ENCODE measurements at places on chromosomes 2 and 18.
A peak's percentile ranks its signal among the peaks of the same experiment; 100 is the strongest.

- DNase-seq = no peak
Observed at GRCh38 chr2:24122366-24123194, 554 bp downstream of the PFN4 start.

- no peak for DNase-seq
Observed at GRCh38 chr18:69002233-69002632, 204.4 kb downstream of the CCDC102B start.

DNA sequence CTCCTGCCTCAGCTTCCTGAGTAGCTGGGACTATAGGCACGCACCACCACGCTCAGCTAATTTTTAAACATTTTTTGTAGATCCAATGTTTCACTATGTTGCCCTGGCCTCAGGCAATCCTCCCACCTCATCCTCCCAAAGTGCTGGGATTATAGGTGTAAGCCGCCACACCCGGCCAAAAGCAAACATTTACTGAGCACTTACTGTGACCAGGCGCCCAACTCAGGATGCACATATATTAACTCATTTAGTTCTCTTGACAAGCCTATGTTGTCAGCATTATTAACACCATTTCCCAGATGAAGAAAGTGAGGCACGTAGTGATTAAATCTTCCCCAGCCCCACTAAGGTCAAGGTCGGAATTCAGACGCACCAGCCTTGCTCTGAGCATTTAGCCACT, 41.1 kb downstream of the TMEM37 start:
- peak; percentile 33 for DNase-seq

GRCh38 chr2:229586012-229586411, 128.3 kb downstream of the DNER start:
- DNase-seq = no peak

- no peak for DNase-seq
Observed at GRCh38 chr2:85413592-85414420, 3.6 kb upstream of the CAPG start.

- no peak for DNase-seq
Observed at GRCh38 chr2:6864231-6864754, 1.4 kb downstream of the CMPK2 start.

GRCh38 chr2:239912938-239913635, 112.1 kb downstream of the NDUFA10 start:
- no peak for DNase-seq

DNA sequence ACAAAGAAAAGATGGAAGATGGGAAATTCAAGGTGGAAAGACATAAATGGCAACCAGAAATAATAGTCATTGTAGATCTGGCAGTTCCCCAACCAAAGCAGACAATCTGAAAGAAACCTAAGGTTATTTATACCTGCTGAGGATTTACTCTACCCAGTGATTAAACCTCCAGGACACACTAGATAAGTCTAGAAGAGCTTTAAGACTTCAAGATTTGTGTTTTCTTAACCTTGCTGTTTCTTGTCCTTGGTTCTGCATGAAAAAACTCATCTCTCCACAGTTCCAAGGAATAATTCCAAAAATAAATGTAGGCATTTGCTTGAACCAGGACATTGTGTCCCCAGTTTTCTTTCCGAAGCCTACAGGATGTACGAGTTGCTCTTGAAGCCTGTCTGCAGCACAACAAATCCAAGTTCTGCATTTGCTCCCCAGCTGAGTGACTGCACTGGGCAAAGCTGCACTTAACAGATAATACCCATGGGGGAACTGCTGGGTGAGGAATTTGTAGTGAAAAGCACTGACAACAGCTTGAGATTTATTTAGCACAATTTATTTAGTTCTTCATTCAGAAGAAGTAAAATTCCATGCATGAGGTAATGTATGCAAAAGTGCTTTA, 19.8 kb downstream of the DTNA start:
- DNase-seq = no peak

GRCh38 chr18:62828852-62829251, 113.5 kb downstream of the PHLPP1 start:
- DNase-seq = no peak

GRCh38 chr2:161020437-161020836, 139.8 kb upstream of the TANK start:
- no peak for DNase-seq

DNA sequence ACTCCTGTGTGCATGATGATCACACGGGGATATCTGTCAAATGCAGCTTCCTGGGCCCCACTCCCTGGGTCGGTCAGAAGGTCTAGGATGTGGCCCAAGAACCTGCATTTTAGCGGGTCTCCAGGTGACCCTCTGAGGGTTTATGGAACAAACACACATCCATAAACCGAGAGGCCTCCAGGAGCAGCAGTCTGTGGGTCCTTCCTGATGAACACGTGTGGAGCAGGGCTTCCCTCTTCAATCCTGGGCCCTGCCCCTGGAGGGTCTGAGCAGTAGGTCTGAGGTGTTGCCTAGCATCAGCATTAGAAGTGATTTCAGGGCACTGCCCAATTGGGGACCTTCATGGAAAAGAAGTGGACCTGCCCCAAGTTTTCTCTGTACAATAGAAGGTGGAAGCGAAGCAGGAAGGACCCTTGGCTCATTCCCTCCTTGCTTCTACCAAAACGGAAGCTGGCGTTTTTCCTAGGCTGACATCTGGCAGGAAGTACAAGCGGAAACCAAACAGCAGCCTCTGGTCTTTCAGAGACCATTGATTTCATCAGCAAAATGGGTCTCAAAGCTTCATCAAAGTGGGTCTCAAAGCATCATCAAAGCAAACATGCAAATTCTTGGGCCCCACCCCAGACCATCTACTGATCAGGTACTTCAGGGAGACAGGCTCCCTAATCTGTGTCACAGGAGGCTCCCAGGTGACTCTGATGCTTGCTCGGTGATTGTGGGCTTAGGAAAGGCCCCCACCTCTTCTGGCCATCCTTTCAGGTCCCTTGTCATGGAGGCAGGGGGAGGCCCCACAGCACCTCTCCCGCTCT, 30.7 kb downstream of the INO80C start:
- no peak for DNase-seq

DNA sequence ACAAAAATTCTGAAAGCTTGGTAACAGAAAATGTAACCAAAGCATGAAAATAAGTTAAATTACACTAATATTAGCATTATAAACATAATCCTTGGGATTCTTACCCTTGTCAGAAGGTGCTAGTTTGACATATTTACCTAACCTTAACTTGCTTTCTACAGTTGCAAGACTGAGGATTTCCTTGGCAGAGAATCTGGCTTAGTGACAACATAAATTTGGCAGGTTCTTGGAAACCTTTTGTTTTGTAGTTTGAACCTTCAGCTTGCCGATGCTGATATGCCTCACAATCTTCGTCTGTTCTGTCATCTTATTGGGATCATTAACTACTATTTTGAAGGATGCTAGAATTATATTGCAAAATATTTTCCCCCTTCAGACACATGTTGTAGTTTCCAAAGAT, 3.4 kb downstream of the XIRP2 start:
- no peak for DNase-seq

DNA sequence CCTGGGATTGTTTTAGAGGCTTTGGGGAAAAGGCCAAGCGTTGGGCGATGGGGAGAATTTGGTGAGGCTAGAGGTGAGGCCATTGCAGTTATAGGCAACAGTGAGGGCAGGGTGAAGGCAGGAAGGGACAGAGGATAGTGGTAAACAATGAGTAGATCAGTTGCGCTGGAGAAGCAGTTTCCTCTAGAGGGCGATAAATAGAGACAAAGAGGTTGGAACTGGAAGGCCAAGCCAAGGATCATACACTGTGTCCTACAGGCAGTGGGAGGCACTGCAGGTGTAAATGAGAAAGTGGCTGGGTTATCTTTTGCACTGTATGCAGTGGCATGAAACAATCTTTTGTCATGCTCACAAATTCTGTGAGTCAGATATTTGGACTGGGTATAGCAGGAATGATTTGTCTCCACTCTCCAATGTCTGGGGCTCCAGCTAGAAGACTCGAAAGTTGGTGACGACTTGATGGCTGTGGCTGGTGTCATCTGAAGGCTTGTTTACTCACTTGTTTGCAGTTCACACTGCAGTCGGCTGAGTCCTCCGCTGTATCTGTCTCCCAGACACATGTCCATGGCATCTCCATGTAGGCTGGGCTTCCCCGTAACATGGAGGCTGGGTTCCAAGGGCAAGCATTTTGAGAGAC, 82.1 kb downstream of the TNP1 start:
- DNase-seq = no peak

DNA sequence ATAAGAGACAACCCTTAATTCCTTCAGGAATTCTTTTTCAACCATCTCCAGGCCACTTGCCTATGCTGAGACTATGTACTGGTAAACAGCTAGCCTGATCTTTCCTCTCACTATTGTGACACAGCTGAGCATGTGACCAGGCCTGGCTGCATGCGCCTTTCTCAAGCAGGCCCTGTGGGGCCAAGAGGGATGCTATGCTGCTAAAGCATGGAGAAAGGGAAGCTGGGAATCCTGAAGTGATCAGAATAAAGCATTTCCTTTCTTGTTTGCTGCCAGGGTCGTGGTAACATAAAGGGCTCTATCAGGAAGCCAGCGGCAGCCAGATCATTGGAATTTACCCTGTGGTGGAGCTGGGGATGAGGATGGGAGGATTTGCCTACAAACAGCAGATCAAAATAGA, 29.8 kb upstream of the LCLAT1 start:
- DNase-seq = peak; percentile 89

DNA sequence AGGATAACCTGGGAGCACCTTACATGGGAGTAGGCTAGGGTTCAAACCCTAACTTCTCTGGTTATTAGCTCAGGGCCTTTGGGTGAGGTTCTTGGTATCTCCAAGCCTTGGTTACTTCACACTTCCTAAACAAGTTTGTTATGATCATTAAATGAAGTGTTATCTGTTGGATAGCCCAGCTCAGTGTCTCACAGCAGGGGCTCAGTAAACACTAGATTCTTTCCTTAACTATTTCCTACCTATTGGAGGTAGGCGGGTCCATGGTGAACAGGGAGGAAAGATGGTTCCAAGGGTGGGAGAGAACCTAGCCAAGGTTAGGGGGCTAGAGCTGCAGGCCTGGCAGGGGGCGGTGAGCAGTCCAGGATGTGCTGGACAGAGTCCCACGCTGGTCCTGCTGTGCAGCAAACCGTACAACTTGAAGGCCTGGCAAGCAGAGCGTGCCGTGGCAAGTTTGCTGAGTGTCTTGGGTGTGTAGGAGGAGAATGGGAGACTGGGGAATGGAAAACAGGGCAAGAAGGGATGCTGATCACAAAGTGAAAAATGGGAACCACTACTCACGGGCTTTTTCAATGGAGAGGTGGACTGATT, 259.1 kb downstream of the PRKCE start:
- DNase-seq = no peak

DNA sequence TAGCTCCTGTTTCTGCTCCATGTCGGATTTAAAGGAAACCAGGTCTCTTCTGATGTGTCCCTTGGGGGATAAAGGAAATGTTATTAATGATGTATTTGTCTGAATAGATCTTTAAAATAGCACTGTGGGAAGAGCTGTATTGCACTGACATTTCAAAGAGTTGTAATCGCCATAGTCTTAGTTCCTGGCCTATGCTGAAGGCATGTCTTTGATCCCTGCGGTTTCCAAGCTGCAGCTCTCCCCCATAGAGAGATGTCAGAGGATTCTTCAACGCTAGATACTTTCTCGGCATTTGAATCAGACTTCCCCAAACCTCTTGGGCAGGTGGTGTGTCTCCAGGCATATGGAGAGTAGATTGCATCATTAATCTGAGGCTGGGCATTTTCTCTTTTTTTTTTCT, 40.4 kb downstream of the NAT8 start:
- no peak for DNase-seq

- DNase-seq = no peak
Observed at GRCh38 chr18:35968278-35968880, 4.1 kb upstream of the RMP24 start.

- DNase-seq = no peak
Observed at GRCh38 chr18:64659196-64659595, 510.3 kb upstream of the LINC00305 start.

DNA sequence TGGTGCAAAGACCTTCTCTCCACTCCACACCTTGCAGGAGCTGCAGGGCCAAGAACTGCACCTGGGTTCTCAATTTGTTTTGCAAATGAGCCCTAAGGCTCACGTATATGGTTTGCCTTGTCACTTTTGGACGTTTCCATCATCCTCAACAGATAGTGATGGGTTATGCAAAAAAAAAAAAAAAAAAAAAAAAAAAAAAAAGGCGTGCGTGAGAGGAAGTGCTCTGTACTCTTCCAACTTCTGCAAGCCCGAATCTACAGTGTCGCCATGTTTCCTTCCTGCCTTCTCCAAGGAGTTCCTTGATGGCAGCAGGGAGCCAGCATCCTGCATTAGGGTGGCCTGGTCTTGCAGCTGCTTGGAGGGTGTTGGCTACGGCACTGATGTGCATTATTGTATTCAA, 4.0 kb upstream of the INHBB start:
- DNase-seq = no peak

GRCh38 chr2:167264380-167264779, 376.1 kb downstream of the XIRP2 start:
- DNase-seq = no peak

DNA sequence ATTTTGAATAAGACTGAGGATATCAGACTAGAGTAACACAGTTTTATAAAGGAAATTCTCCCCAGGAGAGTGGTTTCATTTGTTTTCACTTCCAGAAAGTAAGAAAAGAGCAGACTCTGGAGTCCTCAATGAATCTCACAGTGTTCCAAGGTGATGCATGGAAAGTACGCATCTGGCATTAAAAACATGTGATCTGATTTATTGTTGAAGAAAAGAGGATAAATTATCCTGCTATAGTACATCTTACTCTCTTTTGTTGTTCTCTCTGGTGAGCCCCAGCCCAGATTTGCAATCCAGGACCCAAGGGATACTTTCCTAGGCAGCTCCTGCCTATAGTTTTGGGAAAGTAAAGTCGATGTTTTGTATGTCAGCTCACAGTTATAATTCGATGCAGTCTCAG, 285.9 kb downstream of the CTNNA2 start:
- DNase-seq = no peak

All from sigmoid colon (tissue), 7 donors.